ENCODE measurements at places on chromosomes 16 and 17.

- DNase-seq = no peak
These were observed 48.2 kb upstream of the STH start for GRCh38 chr17:45950888-45951287.

DNA sequence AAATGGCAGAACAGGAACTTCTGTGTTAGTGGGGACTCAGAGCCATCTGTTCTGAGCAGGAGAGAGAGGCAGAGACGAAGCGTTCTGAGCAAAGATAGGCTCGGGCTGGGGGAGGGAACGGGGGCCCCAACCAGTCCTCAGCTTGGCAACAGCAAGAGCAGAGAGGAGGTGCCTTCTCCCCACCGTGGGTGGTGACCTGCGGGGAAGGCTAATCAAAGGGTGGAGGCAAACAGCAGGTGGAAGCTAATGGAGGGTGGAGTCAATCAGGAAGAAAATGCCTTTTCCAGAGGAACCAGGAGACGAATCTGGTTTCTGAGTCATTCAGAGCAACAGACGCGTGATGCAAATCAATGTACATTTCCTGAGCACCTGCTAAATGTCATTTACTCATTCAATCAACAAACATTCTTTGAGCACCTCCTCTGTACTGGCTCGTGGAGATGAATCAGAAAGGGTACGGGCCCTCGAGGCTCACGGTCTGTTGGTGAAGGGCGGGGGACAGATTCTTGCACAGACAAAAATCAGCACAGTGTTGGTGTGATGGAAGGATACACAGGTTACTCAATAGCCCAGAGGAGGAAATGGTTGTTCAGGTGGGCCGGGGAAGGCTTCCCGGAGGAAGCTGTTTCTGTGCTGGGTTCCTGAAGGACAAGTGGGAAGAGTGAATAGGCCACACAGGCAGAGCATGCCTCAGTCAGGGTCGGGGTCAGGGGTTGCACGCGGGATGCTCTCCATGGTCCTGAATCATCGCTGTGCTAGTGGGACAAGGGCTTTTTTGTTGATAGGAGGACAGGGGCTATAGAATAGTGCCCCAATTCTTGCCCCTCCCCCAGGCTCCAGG, 5.7 kb upstream of the SPNS2 start:
- DNase-seq = peak; percentile 87

DNA sequence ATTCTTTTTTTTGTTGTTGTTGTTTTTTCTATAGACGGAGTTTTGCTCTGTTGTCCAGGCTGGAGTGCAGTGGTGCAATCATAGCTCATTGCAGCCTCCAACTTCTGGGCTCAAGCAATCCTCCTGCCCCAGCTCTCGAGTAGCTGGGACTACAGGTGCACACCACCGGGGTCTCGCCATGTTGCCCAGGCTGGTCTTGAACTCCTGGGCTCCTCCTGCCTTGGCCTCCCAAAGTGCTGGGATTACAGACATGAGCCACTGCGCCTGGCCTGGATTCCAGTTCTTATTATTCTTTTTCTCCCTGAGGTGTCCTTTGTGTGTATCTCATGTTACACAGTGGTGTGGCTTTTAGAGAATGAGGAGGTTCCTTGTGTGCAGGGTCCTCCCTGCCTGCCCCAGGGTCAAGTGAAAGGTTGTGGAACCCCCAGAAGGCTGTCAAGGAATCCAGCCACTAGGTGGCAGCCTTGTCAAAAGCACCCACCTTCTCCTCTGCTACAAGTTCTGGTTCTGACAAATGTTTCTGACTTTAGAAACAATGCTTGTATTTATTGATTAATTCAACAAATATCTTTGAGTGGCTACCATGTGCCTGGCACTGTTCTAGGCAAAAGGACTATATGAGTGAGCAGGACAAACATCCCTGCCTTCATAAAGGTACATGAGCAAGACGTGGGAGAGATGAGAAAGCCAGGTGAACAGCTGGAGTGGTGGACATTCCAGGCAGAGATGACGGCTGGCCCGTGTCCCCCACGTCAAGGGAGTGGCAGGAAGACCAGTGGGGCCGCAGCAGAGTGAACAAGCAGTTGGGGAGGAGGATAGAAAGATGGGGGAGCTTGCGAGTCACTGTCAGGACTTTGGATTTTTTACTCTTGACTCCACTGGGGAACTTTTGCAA, 112.4 kb downstream of the SPECC1 start:
- DNase-seq = peak; percentile 47

GRCh38 chr16:77564791-77565390, 130.1 kb upstream of the ADAMTS18 start:
- no peak for DNase-seq

DNA sequence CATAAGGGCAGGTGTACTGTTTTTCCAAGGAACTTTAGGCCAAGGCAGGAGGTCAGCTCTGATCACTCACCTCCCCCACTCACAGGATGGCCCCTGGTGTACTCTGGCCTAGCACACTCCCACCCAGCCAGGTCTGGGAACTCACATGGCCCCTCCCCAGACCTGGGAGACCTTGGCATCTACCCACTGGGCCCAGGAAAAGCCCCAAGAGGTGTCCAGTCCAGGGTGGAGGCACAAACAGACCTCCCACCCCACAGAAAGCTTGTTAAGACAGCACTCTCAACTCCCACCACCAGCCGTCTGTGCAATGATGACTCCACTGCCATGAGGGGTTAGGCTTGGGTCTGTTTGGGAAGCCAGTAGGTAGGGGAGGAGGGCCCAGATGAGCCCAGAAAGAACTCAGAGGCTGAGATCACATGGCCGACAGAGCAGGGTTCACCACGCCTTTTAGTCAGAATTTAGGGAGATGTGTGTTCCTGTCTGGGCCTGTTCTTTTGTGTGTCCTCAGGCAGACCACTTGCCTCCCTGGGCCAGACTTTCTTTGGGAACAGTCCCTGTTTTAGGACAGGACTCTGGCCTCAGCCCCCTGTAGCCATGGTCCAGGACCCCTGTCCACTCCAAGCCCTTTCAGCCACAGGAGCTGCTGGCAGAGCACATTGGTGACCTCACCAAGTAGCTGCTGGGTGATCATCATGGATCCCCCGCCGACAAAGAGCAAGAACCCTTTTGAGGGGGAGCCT, 12.1 kb upstream of the CBFB start:
- DNase-seq = no peak

DNA sequence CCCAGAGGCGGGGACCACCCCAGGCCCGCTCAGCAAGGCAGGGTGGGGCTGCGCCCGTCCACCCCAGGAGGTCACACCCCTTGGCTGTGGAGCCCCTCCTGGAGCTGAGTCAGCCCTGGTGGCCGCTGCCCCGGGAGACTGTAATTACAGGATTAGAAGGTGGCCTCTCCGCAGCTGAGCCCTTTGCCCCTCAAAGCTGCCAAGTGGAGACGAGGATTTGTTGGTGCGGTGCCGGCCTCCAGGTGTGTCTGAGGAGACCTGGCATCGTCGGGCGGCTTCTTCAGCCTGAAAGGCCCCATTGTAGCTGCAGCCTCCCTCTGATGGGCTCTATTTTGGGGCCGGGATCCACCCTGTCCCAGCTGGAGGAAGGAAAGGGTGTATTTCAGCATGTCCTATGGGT, 22.7 kb upstream of the SPNS2 start:
- DNase-seq = no peak

- no peak for DNase-seq
These were observed 58.2 kb downstream of the FTO start for GRCh38 chr16:53761962-53762703.

DNA sequence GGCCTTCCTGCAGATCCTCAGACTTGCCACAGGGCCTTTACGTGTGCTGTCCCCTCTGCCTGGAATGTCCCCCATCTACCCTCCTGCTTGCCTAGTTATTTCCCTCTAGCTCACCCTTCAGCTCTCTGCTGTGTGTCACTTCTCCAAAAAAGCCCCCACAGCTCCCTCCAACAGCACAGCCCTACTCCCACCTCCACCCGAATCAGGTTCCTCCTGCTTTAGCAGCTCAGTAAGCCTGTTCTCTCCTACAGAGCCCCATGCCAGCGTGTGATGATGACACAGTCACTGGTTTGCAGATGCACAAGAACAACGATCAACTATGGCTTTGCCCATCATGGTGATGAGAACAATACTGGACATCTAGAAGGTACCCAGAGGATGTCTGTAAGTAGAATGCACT, 7.1 kb upstream of the SAMD14 start:
- no peak for DNase-seq

GRCh38 chr17:76405967-76406647, 21.7 kb downstream of the SPHK1 start:
- no peak for DNase-seq

DNA sequence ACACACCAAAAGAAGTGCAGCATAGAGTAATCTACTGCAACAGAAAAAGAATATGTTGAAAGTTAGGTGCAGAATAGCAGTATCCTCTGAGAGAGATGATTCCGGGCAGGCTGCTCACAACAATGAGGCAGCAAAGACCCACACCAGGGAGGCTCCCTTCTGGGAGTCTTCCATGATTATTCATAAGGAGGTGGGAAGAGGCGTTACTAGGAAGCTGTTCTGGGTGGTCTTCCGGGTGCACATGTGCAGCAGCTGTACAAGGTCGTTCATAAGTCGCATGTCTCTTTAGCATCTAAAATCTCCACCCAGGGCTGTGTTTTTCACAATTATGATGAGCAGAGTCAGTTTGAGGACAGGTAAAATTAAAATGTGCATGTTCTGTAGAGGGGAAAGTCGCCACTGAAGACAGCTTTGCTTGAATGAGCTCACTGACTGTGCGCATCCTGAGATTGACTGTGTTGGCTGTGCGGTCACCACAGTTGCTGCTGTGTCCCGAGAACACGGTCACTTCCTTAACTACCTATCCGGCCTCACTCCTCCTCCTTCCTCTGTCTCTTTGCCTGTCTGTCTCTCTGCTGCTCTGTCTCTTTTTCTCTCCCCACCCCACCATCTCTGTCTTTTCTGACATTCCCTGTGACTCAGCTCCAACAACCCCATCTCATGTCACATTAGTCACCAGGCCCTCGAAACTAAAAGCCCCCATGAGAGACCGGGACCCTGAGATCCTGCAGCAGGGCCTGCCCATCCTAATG, 125.5 kb upstream of the HSBP1 start:
- DNase-seq = no peak

- DNase-seq = no peak
These were observed 12.8 kb downstream of the ATPAF2 start for GRCh38 chr17:18025945-18026776.

DNA sequence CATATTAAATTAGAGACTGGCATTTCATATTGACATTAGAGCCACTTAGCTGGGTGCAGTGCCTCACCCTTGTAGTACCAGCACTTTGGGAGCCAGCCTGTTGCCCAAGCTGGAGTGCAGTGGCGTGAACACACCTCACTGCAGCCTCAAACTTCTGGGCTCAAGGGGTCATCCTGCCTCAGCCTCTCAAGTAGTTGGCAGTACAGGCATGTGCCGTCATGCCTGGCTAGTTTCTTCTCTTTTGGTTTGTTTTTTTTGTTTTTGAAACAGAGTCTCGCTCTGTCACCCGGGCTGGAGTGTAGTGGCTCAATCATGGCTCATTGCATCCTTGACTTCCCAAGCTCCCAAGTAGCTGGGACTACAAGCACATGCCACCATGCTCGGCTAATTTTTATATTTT, 8.7 kb downstream of the PPM1E start:
- DNase-seq = no peak

All from HuH-7.5 (cell line).